ENCODE measurements at places on chromosomes 11 and 22.

- DNase-seq: no peak
Observed at GRCh38 chr11:41795004-41795403, 335.6 kb upstream of the LRRC4C start.

DNA sequence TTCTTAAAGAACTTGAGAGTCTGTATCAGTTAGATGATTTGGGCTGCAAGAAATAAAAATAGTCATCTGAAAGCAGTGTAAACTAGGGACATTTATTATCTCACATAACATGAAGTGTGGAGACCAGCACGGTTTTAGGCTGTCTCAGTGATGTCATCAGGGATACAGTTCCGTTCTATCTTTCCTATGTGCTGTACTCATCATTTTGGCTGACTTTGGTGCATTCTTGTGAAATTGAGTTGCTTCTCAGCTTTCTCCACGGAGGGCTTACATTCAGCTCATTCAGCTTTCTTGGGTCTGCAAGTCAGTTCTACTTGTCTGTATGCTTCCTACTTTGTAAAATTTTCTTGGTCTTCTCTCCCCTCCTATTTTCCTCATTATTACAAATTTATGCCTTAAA lies 51.8 kb upstream of the LIN7C start:
- DNase-seq: no peak

GRCh38 chr11:61749591-61750217 lies 2.7 kb upstream of the MYRF start:
- no peak for DNase-seq

DNA sequence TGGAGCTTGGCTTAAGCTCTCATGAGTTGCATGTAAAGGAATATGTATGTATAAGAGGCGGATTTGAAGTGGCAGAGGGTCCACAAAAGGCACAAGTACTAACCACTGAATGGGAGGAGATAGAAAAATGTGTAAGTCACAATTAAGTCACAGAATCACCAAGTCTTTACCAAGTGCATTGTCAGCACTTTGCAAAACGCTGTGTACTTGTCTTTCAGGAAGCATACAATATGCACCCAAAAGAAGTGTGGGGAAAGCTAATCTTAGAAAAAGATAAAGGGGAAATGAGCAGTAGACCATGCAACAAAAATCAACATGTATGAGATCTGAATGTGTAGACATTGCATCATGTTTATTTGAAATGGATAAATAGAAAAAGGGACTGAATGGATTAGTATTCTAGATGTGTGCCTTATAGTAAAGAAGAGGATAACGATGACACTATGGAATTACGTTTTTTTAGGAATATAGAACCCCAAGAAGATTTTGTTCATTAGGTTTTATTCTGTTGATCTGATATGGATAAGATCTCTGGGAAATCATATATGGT lies 4.5 kb downstream of the CNTF start:
- no peak for DNase-seq

- no peak for DNase-seq
Observed at GRCh38 chr22:35752006-35752862, 34.6 kb downstream of the APOL5 start.

DNA sequence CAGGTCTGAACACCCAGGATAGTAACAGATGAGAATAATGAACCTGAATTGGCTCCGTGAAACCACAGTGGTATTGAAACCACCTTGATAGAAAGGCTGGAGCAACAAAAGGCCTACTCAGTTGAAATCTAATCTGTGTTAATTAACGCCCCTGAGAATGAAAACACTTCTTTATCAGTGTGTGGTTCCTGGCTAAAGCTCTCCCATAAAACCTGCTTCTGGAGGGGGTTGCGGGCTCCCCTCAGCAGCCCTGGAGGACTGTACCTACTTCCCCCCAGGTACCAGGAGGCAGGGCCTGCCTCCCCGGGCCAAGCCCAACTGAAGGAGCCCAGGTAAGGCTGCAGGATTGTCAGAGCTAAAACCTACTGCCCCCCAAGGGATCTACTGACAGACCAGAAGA lies 54.6 kb downstream of the PLEKHA7 start:
- DNase-seq: no peak

DNA sequence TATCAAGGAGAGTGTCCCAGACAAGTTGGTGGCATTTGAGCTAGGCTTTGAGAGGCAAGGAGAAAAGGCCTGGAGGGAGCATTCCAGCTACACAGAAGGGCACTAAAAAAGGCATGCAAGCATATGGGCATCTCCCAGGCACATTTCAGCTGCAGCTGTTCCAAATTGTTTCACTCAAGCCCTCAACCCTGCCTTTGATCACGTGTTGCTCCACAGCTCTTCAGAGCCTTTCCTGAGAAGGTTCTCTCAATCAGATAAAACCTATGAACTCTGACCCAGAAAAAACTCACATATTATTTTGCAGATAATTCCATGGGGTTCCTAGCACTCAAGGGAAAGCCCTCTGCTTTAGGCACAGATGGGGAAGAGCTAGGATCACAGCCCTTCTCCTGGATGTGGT lies 24.4 kb upstream of the HSPA8 start:
- DNase-seq: no peak

DNA sequence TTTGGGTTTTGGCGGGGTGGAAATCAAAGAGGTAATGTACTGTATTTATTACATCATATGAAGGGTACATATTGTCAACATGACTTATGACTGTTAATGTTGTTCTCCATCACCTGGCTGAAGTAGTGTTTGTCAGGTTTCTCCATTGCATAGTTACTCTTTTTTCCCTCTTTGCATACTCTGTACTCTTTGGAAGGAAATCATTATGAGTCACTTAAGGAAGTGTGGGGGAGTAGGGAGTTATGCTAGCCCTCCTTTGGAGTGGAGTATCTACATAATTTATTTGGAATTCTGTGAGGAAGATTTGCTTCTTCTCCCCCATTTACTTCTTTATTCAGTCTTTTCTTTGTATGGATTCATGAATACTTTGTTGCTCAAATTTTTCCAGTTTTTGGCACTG lies 3.6 kb upstream of the PGR start:
- no peak for DNase-seq

DNA sequence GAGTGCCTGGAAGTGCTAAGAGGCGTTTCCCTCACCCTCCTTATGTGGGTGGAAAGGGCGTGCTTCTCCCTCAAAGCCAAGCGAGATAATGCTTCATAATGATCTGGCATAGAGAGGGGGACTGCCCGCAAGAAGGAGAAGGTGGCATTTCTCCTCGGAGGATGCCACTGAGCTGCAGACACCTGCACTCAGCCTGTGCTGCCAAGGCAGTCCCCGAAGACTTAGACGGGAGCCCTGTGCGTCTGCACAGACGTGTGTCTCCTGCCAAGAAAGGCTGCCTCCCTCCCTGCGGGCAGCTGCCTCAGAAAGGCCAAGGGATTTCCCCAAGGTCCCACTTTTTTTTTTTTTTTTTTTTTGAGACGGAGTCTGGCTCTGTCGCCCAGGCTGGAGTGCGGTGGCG lies 48.1 kb upstream of the SPATA19 start:
- no peak for DNase-seq

DNA sequence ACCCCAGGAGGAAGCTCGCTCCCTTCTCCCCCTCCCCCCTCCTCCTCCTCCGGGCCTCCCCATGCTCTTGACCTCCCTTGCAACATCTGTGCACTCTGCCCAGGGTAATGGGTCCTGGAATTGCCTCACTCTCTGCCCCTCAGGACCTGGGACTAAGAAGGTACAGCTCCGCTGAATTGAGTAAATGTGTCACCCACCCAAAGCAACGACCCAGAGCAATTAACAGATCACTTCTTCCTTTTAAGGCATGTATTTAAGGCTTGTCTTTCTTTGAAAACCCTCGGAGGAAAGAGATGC lies 15.1 kb downstream of the GDPD5 start:
- DNase-seq: no peak

DNA sequence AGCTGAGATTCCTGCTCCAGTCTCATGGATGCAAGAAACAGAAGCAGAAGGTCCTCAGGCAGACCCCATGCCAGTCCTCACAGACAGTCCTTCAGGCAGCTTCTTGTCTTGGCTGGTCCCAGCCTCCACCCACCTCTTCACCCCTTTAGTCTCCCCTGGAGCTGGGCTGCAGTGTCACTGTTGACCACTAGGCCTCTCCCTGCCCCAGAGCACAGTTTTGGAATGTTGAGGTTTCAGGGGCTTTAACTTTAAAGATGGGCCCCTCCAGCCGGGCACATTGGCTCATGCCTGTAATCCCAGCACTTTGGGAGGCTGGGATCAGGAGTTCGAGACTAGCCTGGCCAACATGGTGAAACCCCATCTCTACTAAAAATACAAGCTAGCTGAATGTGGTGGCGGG lies 39.5 kb upstream of the GCAT start:
- no peak for DNase-seq

DNA sequence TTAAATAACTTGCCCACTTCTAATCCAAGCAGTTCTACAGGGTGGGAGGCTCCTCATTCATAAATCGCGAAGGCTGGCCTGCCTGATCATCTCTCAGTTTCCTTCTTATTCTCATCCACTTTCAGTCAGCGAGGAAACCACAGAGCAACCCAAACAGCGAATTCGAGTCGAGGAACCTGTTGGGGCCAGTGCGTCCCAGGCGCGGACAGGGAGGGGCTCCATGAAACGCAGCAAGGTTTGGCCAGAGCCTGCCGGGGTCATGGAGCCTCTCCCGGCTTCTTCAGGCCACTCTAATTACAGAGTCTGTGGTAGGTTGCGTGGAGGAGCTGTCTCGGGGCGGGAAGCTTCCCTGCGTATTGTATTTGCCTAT lies 741 bp upstream of the NAV2 start:
- DNase-seq: no peak

DNA sequence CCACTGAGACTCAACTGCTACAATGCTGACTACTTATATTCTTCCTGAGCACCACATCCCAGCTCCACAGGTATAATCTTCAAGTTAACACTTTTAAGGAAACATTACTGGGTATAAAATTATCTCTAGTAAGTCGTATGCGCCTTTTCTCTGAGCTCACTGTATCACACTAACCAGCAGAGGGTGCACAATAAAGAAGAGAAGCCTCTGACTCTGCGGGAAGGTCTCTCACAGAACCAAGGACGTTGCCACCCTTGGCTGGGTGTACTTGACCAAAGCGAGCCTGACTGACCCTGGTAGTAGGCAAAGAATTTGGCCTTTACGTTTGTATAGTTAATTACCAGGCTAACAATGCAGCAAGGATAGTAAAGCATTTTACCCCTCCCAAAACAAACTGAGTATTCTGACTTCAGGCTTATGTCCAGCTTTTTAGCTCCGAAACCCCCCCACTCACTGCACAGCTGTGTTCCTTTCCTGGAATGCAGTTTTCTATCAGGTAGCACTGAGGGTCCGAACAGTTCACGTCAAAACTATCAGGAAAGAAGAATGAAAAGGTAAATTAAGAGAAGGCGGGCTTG lies at the start of gene BTBD18:
Gene BTBD18 (minus strand): TSS at position 144 of the 578 bp plus-strand sequence. CDS start 631 bp downstream, outside the sequence.
- DNase-seq: no peak

- DNase-seq: no peak
Observed at GRCh38 chr22:39489094-39490068, 12.7 kb upstream of the MIEF1 start.

DNA sequence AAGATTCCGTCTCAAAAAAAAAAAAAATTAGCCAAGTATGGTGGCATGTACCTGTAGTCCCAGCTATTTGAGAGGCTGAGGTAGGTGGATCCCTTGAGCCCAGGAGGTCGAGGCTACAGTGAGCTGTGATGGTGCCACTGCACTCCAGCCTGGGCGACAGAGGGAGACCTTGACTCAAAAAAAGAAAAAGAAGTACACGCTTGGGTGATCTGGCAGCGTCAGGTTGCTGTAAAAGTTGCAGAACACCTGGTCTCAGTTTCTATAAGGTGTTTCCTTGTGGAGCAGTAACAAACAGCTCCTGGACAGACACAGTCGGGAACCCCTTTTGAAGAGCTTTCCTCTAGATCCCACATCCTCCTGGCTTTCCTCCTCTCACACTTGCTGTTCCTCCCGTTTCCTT lies 45.8 kb downstream of the SCGB1A1 start:
- DNase-seq: no peak

DNA sequence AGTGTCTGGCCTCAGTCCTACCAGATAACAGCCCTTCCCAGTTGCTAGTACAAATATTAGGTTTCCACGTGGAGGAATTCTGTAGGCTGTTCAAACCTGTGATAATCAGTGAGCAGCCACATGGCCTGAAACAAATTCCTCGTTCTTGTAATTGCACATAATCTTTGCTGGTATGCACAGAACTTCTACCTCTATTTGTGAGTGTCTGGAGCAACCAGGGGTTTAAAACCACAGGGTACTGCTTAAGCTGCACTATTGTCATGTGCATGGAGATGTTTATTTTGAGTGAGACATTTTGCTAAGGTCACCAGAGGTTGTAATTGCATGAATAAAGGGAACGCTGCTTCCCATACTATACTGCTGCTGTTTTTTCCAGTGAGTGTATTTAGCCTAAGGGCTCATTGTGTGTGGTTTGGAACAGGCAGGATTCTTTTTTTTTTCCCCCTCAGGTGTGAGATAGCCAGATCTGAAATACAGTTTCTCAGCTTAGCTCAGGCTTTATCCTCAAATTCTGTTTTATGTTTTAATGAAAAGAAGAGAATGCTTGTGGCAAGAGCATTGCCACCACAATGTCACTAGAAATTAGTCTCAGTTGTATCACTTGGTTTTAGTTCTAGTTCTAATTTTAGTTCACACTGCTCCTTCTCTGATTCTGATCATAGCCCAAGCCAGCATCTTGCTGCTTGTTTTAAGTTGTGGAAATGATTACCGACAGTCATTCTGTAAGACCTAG lies 60.5 kb downstream of the CYB5R2 start:
- DNase-seq: no peak

GRCh38 chr11:108752297-108752751 lies 87.5 kb downstream of the DDX10 start:
- DNase-seq: no peak

GRCh38 chr11:118313242-118313641 lies 8.7 kb downstream of the CD3E start:
- DNase-seq: no peak

GRCh38 chr11:94149431-94150017 lies 20.9 kb downstream of the PANX1 start:
- DNase-seq: no peak

DNA sequence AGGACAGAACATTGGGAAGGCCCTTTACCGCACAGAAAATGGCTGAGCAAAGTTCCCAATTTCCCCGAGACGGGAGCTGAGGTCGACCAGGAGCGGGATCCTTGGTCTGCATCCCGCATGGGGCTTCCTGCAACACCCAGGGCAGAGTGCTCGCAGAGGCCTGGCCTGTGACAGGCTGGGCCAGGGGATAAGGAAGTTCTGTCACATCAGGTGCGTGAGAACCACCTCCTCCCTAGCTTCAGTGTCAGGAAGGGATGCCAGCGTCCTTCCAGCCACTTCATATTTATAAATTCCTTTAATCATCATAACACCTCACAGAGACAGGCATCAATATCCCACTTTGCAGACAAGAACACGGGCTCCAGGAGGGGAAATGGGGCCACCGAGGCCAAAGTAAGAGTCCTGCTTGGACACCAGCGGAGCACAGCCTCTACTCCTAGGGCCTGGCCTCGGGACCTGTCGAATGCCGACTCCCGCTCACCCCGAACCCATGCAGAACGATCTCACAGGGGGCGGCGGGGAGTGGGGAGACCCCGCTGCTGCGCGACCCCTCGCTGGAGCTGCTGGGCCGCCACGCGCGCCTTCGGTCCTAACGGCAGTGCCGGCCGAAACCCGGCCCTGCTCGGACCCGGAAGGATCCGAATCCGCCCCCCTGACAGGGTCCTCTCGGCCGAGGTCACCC lies 532 bp downstream of the BET1L start:
- DNase-seq: no peak

Data from activated T-helper 9 cell treated with anti-CD3 and anti-CD28 coated beads, Interleukin-2, amount 50 U/mL, for 16 hours (primary cell).